T47D (cell line): ENCODE measurements at places on chromosomes 13 and 19.

DNA sequence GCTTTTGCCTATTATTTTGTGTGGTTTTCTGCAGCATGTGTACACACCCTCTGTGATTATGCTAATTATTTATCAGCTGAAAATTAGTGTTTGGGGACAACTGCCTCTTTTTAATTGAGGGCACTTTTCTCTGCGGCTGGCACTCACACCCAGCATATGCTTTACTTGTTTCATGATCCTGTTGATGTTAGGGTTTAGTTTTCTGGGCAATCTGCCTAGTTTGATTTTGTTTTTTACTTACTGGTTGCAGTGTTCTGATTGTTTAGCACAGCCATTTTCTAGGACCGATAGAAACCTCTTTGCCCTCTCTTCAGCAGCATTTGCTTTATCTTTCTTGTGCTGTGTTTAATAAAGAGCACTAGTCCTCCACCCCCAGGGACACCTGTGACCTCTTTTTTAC, 161.6 kb downstream of the PAN3 start:
- DNase-seq, result no peak

- no peak for DNase-seq
These were observed 35.6 kb downstream of the SHISA2 start for GRCh38 chr13:26016189-26016588.

- no peak for DNase-seq
These were observed 333.7 kb upstream of the NBEA start for GRCh38 chr13:34608331-34608730.

- no peak for DNase-seq
These were observed 33.9 kb upstream of the TPT1 start for GRCh38 chr13:45374917-45375316.

DNA sequence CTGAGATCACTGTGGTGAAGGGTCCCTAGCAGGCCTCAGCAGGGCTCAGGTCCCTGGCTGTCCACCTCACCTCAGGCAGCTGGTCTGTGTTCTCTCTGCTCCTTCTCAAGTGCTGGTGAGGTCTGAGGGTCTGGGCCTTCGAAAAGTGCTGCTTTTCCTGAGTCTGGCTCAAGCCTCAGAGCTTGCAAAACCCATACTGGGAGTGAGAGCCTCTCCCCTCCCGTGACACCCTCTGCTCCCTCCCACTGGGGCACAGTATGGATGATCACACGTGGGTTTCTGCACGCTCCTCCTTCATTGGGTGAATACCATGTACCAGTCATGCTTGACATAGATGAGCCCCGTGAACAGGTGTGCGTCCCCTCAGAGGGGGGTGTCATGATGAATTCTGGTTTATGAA, 73.3 kb upstream of the WASF3 start:
- no peak for DNase-seq

GRCh38 chr19:35882114-35882832, 13.9 kb downstream of the APLP1 start:
- DNase-seq, result peak; percentile 34

DNA sequence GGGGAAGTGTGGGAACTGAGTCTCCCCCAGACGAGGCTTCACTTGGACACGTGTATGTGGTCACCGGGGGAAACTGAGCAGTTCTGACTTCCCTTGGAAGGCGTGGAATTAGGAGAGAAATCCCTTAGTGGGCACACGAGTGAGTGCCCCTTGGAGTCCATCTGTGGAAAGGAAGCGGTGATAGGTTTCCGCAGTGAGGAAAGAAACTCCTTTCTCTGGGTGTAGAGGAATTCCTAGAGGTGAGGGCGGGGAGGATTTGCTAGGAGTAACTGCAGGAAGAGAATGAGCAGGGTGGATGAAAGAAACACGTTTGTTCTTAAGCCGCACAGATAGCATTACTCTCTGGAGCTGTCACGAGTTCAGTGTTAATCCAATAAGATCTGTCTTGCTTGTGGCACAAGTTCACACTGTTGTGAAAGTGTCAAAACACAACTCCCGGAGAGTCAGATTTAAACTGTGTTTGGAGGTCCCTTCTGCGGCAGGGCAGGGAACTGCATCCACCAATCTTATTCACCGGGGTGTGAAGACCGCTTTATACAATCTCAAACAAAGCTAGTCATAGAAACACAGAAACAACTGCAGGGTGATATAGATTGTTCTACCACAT, 1.2 kb downstream of the KL start:
- DNase-seq, result no peak

DNA sequence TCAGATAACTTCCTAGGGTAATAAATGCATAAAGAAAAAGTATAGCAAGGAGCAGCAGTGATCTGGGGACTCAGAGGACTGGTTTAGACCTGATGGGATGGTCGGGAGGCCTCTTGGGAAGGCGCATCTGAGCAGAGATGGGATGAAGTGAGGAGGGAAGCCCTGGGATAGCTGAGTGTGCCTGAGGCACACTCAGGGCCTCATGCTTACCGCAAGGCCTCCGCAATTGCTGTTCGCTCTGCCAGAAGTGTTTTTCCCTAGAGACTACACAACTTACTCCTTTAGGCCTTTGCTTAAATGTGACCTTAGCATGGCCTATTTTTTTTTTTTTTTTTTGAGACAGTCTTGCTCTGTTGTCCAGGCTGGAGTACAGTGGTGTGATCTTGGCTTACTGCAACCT, 4.1 kb upstream of the DLL3 start:
- no peak for DNase-seq

- no peak for DNase-seq
These were observed 40.9 kb upstream of the VSTM2B start for GRCh38 chr19:29484876-29485275.

- no peak for DNase-seq
These were observed 49.8 kb downstream of the KATNAL1 start for GRCh38 chr13:30257468-30258099.

DNA sequence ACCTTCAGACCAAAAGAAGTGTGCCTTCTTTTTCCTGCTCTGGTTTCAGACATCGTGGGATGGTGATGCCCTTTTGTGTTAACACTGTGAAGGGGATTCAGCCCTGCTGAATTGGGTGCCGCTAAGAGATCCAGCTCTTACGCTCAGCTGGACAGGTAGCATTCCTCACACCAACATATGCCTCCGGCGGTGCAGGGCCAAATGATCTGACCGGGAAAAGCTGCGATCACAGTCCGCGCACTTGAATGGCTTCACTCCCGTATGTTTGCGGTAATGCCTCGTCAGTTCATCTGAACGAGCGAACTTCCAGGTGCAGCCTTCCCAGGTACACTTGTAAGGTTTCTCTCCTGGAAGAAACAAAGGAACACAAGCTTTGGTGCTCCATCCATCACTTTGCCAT, 438.9 kb downstream of the KLF12 start:
- DNase-seq, result no peak
